ENCODE measurements at places on chromosomes 11 and 22. TPM values are rescaled to one million over a fixed set of nuclear protein-coding genes. Genes with fewer than 3 reads are reported as not detected.
A peak's percentile ranks its signal among the peaks of the same experiment; 100 is the strongest.

- DNase-seq = no peak
- no peaks in the 10 kb centered on the region for H3K36me3 ChIP-seq
- no peak overlapping the region for H3K4me3 ChIP-seq
- H3K27ac ChIP-seq = no peak overlapping the region
- H3K4me1 ChIP-seq = peaks cover 6% of the 10 kb centered on the region
- H3K27me3 ChIP-seq = no peaks in the 10 kb centered on the region
Observed at GRCh38 chr22:23622634-23623033, 9.5 kb downstream of the DRICH1 start.

DNA sequence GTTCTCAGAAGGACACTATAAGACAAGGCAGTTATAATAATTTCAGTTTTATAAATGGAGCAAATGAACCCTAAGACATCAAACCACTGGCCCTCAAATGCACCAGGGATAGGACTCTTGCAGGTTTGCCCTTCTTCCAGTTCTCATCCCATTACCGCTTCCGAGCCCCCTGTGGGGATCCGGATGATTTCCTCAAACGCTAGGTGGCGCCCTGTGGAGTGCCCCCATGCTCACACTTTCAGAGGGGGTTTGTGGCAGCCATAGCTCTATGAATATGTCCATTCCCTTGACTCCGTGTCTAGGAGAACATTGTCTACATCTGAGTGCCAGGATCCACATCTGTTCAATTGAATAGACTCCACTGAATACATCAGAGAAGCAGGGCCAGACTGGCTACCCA is 816.3 kb downstream of the NTM start:
- no peak overlapping the region for H3K4me3 ChIP-seq
- H3K27ac ChIP-seq = no peak overlapping the region
- no peaks in the 10 kb centered on the region for H3K36me3 ChIP-seq
- H3K4me1 ChIP-seq = no peaks in the 10 kb centered on the region
- no peaks in the 10 kb centered on the region for H3K27me3 ChIP-seq
- DNase-seq = no peak

DNA sequence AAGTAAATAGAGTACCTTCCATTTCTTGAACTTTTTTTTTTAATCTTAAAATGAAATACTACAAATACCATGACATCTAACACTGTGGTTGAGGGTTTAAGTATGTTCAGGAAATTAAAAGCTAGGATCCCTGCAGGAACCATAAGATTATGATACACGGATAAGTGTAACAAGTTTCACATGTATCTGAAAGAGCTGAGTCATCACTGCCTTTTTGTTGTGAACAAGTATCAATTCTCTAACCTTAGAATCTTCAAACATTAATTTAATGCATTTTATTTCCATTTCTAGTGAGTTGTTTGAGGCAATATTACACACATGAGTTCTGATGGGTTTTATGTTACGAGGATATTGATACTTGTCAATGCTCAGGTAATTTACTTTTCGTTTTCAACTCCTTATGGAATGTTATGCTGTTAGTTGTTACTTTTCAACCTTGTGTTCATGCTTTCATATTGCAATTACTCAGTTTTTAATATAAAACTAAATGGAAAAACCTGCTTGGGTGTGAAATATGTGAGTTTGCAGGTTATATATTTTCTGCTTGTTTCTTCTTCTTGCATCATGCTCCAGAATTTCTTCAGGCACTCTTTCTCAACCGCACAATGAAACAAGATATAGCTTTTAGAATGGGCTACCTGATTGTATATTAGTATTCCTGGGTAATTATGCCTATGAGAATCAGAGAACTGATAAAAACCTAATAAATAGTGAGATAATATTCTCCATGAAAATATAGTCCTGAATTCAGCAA is 361.3 kb upstream of the MTNR1B start:
- no peaks in the 10 kb centered on the region for H3K36me3 ChIP-seq
- DNase-seq = no peak
- no peak overlapping the region for H3K27ac ChIP-seq
- no peak overlapping the region for H3K4me3 ChIP-seq
- H3K4me1 ChIP-seq = no peaks in the 10 kb centered on the region
- H3K27me3 ChIP-seq = no peaks in the 10 kb centered on the region

DNA sequence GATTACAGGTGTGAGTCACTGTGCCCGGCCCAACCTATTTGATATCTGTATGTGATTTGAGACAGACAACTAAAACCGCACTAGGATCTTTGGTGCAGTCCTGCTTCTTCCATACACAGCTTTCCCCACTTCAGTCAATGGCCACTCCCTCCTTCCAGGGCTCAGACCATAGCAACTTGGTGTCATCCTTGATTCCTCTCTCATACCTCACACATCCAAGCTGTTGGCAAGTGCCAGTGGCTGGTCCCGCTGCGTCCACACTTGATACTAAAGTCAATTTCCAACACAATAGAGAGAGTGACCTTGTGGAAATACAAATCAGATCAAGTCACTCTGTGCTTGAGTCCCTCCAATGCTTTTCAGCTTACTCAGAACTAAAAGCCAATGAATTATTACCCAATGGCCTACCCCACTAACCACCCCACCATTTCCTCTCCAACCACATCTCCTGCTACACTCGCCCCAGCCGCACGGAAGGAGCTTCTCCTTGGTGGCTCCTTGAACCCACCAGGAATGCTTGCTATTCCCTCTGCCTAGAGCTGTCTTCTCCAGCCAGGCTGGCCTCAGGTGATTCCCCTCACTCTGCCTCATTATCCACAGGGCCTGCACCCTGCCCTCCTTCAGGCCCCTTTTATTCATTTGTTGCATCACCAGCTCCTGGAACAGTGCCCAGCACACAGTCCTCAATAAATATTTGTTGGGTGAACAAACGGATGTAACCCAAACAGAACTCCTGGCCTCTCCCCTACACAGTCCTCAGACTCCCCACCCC is 12.9 kb downstream of the ABTB2 start:
- no peaks in the 10 kb centered on the region for H3K27me3 ChIP-seq
- peak; percentile 57 for DNase-seq
- H3K4me1 ChIP-seq = peaks cover 50% of the 10 kb centered on the region

GRCh38 chr11:13091373-13091772 is 82.3 kb downstream of the RASSF10 start:
- H3K4me1 ChIP-seq = no peaks in the 10 kb centered on the region
- no peak for DNase-seq
- H3K27ac ChIP-seq = no peak overlapping the region
- no peaks in the 10 kb centered on the region for H3K36me3 ChIP-seq
- no peaks in the 10 kb centered on the region for H3K27me3 ChIP-seq

DNA sequence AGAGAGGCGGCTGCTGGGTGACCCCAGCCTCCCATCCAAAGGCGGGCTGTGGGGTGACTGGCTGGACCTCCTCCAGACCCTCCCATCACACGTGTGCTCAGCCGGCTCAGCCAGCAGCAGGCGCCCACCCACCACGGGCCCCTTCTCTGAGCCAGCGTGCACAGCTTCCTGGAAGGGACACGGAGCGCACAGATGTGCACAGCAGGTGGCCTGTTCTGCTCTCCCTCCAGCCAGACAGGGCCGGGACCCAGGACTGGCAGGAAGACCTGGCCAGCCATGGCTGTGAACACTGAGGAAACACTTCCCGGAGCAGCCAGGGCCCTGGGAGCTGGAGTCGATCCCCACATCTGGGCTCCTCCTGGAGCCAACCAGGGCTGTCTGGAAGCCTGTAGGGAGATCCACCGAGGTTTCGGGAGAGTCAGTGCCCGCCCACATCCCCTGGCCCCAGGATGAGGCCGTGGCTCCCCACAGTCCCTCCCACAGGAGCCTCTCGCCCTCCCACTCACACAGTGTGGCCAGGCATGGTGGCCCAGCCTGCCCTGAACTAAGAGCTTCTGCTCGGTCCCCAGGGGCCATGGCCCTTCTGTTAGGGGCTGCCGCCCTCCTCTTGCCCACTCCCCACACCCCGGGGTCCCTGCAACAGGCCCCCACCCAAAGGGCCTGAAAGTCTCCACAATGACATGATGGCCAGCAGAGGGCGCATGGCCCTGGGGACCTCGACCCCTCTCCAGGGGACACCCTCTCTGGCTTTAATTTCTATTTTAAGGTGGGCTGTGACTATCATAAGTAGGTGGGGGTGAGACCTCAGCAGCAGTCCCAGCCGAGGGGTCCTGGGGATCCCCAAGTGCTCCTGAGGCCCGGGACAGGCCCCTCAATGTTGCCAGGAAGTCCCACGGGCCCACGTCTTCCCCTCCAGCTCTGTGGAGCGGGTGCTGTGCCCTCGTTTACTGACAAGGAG is 90.6 kb upstream of the FGF3 start:
- H3K4me3 ChIP-seq = no peak overlapping the region
- H3K27ac ChIP-seq = no peak overlapping the region
- peaks cover 12% of the 10 kb centered on the region for H3K4me1 ChIP-seq
- DNase-seq = no peak
- no peaks in the 10 kb centered on the region for H3K27me3 ChIP-seq

- no peak for DNase-seq
- no peak overlapping the region for H3K4me3 ChIP-seq
- no peaks in the 10 kb centered on the region for H3K27me3 ChIP-seq
- peaks cover 18% of the 10 kb centered on the region for H3K4me1 ChIP-seq
- no peaks in the 10 kb centered on the region for H3K36me3 ChIP-seq
Observed at GRCh38 chr11:44450295-44450932, 115.0 kb upstream of the CD82 start.

DNA sequence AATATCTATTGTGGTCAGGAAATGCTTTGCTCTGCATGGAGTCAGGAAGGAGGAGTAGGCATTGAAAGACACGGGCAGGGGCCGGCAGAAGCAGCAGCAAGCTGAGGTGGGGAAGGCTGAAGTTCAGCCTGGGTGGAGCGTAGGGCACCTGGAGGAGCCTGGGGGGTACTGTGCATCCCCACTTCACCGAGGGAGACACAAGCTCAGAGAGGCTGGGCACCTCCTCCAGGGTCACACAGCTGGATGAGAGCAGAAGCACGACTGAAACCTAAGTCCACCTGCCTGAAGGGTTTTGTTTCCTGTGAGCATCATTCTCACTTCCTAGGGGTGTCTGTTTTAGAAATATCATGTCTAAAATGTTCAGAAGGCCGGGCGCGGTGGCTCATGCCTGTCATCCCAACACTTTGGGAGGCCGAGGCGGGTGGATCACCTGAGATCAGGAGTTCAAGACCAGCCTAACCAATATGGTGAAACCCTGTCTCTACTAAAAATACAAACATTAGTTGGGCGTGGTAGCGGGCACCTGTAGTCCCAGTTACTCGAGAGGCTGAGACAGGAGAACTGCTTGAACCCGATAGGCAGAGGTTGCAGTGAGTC is 138.3 kb downstream of the MPPED1 start:
- DNase-seq = no peak
- H3K36me3 ChIP-seq = no peaks in the 10 kb centered on the region
- no peaks in the 10 kb centered on the region for H3K27me3 ChIP-seq
- no peak overlapping the region for H3K4me3 ChIP-seq
- H3K27ac ChIP-seq = no peak overlapping the region

DNA sequence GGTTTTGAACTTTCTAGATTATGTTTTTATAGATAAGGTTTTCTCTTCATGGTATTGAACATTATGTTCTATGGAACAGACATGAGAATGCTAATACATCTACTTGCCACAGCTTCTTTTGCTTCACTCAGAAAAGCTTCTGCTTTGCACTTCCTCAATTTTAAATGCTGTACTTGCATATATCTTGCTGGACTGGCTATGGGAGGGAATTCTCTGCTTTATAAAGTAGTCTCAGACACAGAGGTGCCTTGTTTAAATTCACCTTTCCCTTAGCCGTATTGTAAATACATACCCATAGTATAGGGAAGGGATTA is 173.9 kb downstream of the DDX10 start:
- H3K27ac ChIP-seq = no peak overlapping the region
- no peaks in the 10 kb centered on the region for H3K4me1 ChIP-seq
- H3K36me3 ChIP-seq = no peaks in the 10 kb centered on the region
- no peaks in the 10 kb centered on the region for H3K27me3 ChIP-seq

GRCh38 chr11:36376888-36377758 is 81.0 kb downstream of the PRR5L start:
- no peaks in the 10 kb centered on the region for H3K36me3 ChIP-seq
- peak; percentile 55 for DNase-seq
- no peak overlapping the region for H3K27ac ChIP-seq
- peaks cover 47% of the 10 kb centered on the region for H3K27me3 ChIP-seq
- peak overlapping the region; percentile 77 for H3K4me3 ChIP-seq

GRCh38 chr11:17504330-17505107 is 27.9 kb upstream of the ABCC8 start:
- DNase-seq = peak; percentile 84
- H3K27me3 ChIP-seq = no peaks in the 10 kb centered on the region
- H3K4me3 ChIP-seq = no peak overlapping the region
- no peaks in the 10 kb centered on the region for H3K4me1 ChIP-seq
- no peaks in the 10 kb centered on the region for H3K36me3 ChIP-seq

DNA sequence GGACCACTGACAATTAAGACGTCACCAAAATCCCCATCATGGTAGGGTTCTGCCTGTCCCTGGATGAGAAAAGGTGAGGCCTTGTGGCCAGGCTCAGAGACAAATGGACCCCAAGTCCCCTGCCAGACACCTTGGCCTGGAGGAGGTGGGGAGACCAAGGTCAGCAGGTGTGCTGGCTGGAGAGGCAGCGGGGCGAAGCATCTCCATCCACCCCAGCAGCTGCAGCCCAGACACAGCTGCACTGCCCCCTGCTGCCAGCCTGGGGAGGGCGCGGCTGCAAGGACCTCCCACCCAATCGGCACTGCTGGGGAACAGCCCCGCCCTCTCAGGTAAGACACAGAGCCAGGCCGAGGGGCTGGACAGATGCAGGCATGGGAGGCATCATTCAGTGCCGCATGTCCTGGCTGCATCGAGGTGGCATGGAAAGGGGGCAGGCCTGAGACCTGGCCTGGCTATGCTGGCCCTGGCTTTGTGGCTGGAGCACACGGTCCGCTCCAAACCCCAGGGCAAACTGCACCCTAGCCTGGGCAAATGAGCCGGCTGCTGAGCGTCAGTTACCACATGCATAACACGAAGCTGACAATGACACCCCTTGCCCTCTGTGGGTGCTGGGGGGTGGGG is 12.2 kb upstream of the MFNG start:
- H3K27ac ChIP-seq = no peak overlapping the region
- DNase-seq = peak; percentile 83
- H3K4me1 ChIP-seq = peaks cover 38% of the 10 kb centered on the region
- no peak overlapping the region for H3K4me3 ChIP-seq

- DNase-seq = peak; percentile 54
- peak overlapping the region; percentile 41 for H3K27ac ChIP-seq
- no peak overlapping the region for H3K4me3 ChIP-seq
- H3K27me3 ChIP-seq = no peaks in the 10 kb centered on the region
- peaks cover 10% of the 10 kb centered on the region for H3K4me1 ChIP-seq
Observed at GRCh38 chr11:74024261-74025029, 15.6 kb upstream of the UCP3 start.

The FREY1 gene
- not detected for polyA plus RNA-seq

The ANGPTL5 gene
- 0.12 TPM for polyA plus RNA-seq

The CARD18 gene
- polyA plus RNA-seq = not detected

The CD3D gene
- 1.8 TPM for polyA plus RNA-seq

The MPPED2 gene
- polyA plus RNA-seq = 7.9 TPM

The CYB5R2 gene
- 38.5 TPM for polyA plus RNA-seq

The MS4A18 gene
- not detected for polyA plus RNA-seq

The ZNF280B gene
- polyA plus RNA-seq = 0.78 TPM

The TRIM48 gene
- polyA plus RNA-seq = not detected

The CAPN5 gene
- 28.8 TPM for polyA plus RNA-seq

The MCM5 gene
- polyA plus RNA-seq = 21.7 TPM

The EFCAB6 gene
- polyA plus RNA-seq = 0.59 TPM

The OR10A4 gene
- polyA plus RNA-seq = not detected

All from hepatocyte (in vitro differentiated cells).